ENCODE measurements at places on chromosomes 6 and 20.

DNA sequence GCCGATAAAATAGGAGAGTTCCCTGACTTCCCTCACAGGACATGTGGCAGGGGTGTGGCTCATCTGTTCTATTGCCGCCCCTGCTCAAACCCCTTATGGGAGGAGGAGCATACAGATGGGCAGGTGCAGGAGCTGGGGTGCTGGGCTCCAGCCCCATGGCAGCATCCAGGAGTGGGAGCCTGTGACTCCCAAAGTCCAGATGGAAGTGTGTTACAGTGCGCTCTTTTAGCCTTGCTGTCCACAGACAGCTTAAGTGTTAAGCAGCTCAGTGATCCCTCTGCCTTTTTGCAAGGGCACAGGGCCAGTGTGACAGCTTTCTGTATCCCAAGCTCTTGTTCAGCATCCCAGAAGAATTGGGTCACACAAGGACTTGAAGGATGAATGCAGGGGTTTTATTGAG, 212.3 kb upstream of the MYLIP start:
- DNase-seq = no peak

DNA sequence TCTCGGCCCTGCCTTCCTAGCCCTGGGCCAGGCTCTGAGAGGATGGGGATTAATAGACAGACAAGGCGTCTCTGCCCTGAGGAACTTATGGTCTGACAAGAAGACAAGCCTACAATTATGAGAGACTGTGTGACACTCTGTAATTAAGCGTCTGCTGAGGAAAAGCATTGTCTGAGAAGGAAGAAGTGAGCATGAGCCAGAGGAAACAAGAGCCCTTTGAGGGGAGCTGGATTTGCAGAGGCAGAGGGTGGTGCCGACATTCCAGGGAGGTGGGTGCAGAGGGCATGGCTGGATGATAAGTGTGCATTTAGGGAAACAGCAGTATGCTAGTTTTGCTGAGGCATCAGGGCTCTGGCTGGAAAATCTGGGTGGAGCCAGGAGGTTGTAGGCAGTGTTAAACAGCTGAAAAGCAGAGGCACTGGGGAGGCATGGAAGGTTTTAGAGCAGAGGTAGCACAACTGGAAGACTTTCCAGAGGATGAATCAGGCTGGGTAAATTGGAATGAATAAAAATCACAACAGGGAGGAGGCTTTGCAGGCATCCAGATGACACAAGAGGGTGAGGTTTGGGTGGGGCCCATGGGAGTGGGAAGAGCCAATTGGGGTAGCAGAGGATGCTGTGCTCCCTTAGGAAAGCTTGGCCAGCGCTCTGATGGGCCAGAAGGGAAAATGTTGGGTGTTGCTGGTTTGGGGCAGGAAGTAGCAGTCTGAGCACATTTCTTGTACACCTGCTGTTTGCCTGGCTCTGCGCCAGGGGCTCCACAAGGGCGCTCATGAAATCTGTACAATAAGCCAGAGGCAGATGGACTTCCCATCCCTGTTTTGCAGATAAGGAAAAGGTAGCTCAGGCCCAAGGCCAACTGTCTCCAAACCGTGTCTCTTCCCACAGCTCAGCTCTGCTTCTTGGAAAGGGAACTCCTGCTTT, 74.0 kb upstream of the MYL9 start:
- peak; percentile 55 for DNase-seq

DNA sequence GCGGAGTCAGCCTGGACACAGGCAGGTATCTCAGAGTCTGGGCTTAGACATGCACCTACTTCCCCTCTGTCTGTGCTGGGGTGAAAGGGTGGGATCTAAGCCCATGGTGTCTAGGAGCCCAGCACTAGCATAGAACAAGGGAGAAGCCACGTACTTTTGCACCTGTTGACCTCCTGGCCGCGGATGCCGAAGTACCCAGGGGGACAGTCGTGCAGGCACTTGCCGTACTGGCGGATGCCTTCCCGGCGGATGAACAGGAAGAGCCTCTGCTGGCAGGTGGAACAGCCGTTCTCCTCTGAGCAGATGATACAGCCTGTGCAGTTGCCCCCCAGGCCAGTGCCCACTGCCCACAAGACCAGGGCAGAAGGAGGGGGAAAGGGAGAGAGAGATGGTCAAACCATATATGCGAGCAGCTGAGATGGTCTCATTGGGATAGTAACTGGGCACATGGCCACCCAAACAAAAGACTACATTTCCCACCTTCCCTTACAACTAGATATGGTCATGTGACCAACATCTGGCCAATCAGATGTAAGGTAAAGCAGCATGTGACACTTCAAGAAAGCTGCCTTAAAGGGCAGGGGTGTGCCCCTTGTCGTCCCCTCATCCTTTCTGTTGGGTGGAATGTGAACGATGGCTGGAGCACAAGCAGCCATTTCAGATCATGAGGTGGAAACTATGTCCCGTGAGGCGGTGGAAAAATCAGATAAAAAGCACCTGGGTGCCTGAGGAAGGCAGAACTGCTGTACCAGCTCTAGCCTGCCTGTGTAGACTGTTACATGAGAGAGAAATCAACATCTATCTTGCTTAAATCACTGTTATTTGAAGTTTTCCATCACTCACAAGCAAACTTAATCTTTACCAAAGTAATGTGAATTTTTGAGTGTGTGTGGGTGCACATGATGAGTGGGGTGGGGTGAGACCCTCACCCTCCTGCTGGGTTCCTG, 34.0 kb downstream of the RSPO4 start:
- DNase-seq = peak; percentile 13

DNA sequence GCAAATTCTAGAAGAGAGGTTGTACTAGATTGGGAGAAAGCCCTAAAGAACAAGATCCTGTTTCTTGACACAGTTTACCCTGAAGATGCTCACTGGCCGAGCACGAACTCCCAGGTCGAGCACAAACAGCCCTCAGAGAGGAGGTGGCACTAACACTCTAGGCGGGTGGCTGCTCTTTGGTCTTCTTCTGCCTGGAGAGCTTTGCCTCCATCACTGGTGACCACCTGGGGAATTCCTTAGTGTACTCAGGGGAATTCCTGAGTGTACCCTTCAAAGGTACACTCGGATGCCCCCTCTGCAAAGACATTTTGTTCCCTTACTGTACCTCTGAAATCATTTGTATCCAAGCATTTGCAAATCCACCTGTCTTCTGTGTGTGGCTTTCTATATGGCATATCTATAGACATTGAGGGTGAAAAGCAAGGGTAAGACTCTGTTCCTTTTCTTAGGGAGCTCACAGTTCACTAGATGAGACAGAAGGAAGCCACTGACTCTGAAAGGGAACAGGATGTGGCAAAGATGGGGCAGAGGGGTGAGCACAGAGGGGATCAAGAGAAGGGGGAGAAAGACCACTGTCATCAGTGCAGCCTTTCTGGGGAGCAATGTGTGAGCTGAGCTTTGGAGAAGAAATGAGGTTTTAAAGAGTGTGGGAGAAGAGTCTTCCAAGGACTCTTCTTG, 169.8 kb upstream of the PROKR2 start:
- no peak for DNase-seq

DNA sequence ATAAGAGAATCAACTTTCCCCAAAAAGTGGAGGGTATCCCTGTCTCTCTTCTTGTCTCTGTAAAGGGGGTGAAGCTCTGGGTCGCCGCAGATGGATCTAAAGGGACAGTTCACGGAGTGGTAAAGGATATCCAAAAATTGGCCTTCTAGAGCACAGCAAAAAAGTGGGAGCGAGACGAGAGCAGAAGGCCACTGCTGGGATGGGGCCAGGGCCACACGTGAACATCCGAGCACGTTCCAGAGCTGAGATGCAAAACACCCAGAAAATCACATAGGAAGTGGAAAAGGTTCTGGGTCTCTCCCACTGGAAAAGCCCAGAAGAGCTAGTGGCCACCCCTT, 837 bp downstream of the TRAM2 start:
- DNase-seq = peak; percentile 66

All from muscle of leg (tissue), 16 donors.